ENCODE measurements at places on chromosomes 6 and 20.

DNA sequence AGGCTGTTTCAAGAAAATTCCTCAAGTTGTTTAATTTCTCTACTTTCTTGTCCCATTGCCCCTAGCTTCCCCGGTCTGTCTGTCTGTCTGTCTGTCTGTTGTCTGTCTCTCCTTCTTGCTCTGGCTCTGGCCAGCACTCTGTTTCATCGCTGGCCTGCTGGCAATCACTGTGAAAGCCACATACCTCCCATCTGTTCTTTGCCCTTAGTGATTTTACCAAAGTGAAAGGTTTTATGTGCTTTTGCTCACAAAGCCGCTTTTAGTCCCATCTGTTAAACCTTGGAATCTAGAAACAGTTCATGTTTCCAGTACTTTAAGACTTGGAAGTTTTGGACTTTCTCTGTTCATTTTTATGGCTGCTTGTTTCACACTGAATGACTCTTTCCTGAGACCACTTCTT is 87.8 kb upstream of the EXOC2 start:
- no peak for DNase-seq

GRCh38 chr6:16277101-16277981 is 39.0 kb downstream of the GMPR start:
- peak; percentile 44 for DNase-seq

- no peak for DNase-seq
Observed at GRCh38 chr6:124567401-124567800, 394.8 kb upstream of the RNF217 start.

DNA sequence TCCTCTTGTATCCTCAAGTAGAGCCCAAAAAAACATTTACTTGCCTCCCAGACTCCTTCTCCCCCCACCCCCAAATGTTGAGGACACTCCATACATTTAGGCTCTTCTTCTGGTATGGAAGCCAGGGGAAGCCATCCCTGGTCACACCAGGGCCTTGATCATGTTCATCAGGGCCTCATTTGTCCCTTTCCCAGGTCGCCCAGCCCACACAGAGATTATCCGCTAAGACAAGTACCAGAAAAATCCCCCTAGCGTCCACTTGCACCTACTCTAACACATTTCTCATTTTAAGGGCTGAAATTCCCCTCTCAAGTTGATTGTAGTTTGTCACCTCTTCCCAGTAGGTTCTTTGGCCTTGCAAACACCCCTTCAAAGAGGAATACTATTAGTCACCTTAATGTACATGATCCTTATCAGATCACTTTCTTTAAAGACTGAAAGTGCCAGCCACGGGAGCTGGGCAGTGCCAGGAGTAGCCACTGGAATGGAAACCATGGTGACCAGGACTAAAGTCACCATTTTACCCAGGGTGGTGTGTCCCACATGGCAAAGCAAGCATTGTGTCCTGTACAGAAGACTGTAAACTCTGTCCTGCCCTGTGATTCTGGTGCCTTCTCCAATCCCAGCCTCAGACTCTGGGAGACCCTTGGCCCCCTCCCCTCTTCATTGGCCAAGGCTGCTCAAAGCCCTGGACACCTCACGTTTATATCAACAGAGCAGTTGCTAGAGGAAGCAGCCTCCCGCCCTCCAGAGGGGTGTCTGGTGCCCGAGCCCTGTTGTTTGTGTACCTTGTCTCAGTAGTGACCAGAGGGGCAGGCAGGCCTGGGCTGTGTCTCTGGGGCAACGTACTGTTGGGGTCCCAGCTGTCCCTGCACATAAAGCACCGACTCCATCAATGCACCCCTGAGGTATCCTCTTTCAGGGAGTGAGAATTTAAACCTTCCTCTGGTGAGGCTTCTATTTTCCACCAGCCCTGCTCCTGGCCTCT is 5.0 kb upstream of the APOBEC2 start:
- DNase-seq = no peak

DNA sequence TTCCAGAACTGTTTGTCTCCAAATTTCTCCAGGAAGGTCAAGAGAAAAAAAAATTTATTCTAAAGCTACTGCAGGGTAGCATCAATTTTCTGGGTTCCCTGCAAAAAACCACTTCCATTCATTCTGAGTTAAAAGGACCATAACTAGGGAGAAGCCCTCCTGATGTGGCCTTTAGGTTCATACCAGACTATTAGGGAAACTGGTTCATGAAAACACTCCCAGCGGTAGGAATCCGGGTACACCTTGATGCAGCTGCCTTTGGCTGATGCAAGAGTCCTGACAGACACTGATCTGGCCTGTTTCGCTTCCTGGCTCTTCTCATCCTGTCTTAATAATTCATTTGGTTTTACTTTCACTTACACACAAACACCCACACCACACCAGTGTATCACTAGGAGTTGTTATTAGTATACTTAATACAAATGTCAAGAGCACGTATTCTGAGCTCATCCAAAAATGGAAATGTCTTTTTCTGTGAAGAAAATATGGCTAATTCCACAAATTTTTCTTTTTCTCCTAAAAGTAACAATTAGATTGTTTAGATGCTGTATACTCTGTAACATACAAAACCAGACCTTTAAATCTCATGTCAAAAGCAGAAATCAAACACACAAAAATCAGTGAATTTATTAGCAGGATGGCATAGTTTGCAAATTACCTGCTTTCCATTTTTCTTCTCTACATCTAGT is 38.4 kb upstream of the ARHGAP18 start:
- peak; percentile 77 for DNase-seq
